A549 treated with CpdA at 1 μM for 4 hours (cell line): ENCODE measurements at places on chromosomes 7 and 10. TPM values are rescaled to one million over a fixed set of nuclear protein-coding genes. Genes with fewer than 3 reads are reported as not detected.

The HPS6 gene
- total RNA-seq, result 23.6 to 38.2 TPM (median 33.1 TPM) in 5 replicates

The MACROH2A2 gene
- 24.2 to 29.4 TPM (median 28.3 TPM) in 5 replicates for total RNA-seq

The BTBD16 gene
- 0.40 to 0.86 TPM (median 0.52 TPM) in 5 replicates for total RNA-seq

The C7orf57 gene
- 0.26 to 0.61 TPM (median 0.37 TPM) in 5 replicates for total RNA-seq

The OR2A42 gene
- not detected in 5 replicates for total RNA-seq

The ADCYAP1R1 gene
- 0.02 to 0.05 TPM (median 0.04 TPM) in 4 of 5 replicates, not detected in the other for total RNA-seq

The BLVRA gene
- total RNA-seq, result 67.9 to 82.0 TPM (median 70.3 TPM) in 5 replicates

The DNAH11 gene
- total RNA-seq, result 0.05 to 0.20 TPM (median 0.10 TPM) in 5 replicates

The OPALIN gene
- total RNA-seq, result not detected in 5 replicates

The COL26A1 gene
- total RNA-seq, result 0.35 to 0.45 TPM (median 0.38 TPM) in 5 replicates

The PON1 gene
- total RNA-seq, result 0.14 to 0.59 TPM (median 0.45 TPM) in 5 replicates

The DNAJB9 gene
- total RNA-seq, result 13.5 to 18.8 TPM (median 13.7 TPM) in 5 replicates

The CTAGE4 gene
- not detected in 5 replicates for total RNA-seq

The INA gene
- 22.8 to 32.7 TPM (median 26.1 TPM) in 5 replicates for total RNA-seq

The CLCN1 gene
- 0.05 TPM in 1 of 5 replicates, not detected in the others for total RNA-seq

The CLDN4 gene
- total RNA-seq, result 3.2 to 7.0 TPM (median 4.9 TPM) in 5 replicates

The ERCC6 gene
- total RNA-seq, result 5.3 to 7.5 TPM (median 5.3 TPM) in 5 replicates

The NT5C2 gene
- 71.3 to 94.9 TPM (median 82.1 TPM) in 5 replicates for total RNA-seq

The TMEM213 gene
- total RNA-seq, result not detected in 5 replicates

The PLXNA4 gene
- total RNA-seq, result 0.58 to 2.1 TPM (median 1.3 TPM) in 5 replicates

The TMEM196 gene
- total RNA-seq, result not detected in 5 replicates

The NXPH1 gene
- not detected in 5 replicates for total RNA-seq

The PVRIG gene
- total RNA-seq, result not detected in 5 replicates

The PDE1C gene
- total RNA-seq, result 4.3 to 6.2 TPM (median 5.6 TPM) in 5 replicates

The GJC3 gene
- total RNA-seq, result 0.15 to 0.27 TPM (median 0.19 TPM) in 5 replicates

The STEAP1 gene
- 13.4 to 15.6 TPM (median 14.5 TPM) in 5 replicates for total RNA-seq

The FXYD4 gene
- total RNA-seq, result not detected in 5 replicates

The KLLN gene
- total RNA-seq, result 0.50 to 0.63 TPM (median 0.59 TPM) in 5 replicates

The PPP1R9A gene
- total RNA-seq, result 3.3 to 5.0 TPM (median 4.0 TPM) in 5 replicates

The WAC gene
- 60.1 to 79.4 TPM (median 71.8 TPM) in 5 replicates for total RNA-seq

The HABP2 gene
- 0.04 to 0.20 TPM (median 0.08 TPM) in 4 of 5 replicates, not detected in the other for total RNA-seq

The SLC39A12 gene
- total RNA-seq, result not detected in 5 replicates

The LSM5 gene
- total RNA-seq, result 80.5 to 110 TPM (median 95.1 TPM) in 5 replicates

The ZNF32 gene
- 13.7 to 19.1 TPM (median 17.4 TPM) in 5 replicates for total RNA-seq

The FOXI2 gene
- not detected in 5 replicates for total RNA-seq

The TUBB8 gene
- 0.07 to 0.26 TPM in 2 of 5 replicates, not detected in the others for total RNA-seq

The RNF32 gene
- 1.1 to 1.9 TPM (median 1.6 TPM) in 5 replicates for total RNA-seq

The C7orf25 gene
- total RNA-seq, result 1.4 to 3.5 TPM (median 2.1 TPM) in 5 replicates

The TAC1 gene
- 0.30 TPM in 1 of 5 replicates, not detected in the others for total RNA-seq

The ADCY1 gene
- 2.0 to 2.7 TPM (median 2.2 TPM) in 5 replicates for total RNA-seq

The STRIP2 gene
- total RNA-seq, result 5.8 to 8.9 TPM (median 7.4 TPM) in 5 replicates

The UPK3B gene
- 9.7 to 18.3 TPM (median 17.2 TPM) in 5 replicates for total RNA-seq

The NEUROD6 gene
- not detected in 5 replicates for total RNA-seq

The HMX3 gene
- not detected in 5 replicates for total RNA-seq
